Naive B cell (primary cell): ENCODE measurements at places on chromosomes 3 and 15. TPM values are rescaled to one million over a fixed set of nuclear protein-coding genes. Genes with fewer than 3 reads are reported as not detected.

SUSD5 gene
- polyA plus RNA-seq, result 0.18 TPM

CLDN16 gene
- polyA plus RNA-seq, result not detected

GOLGA6L7 gene
- not detected for polyA plus RNA-seq

XYLB gene
- polyA plus RNA-seq, result not detected

PYGO1 gene
- polyA plus RNA-seq, result not detected

RLBP1 gene
- polyA plus RNA-seq, result not detected

HACD2 gene
- 39.3 TPM for polyA plus RNA-seq

LIPH gene
- not detected for polyA plus RNA-seq

SLC38A3 gene
- polyA plus RNA-seq, result not detected

STXBP5L gene
- not detected for polyA plus RNA-seq

ANKRD63 gene
- polyA plus RNA-seq, result 0.29 TPM

DNA sequence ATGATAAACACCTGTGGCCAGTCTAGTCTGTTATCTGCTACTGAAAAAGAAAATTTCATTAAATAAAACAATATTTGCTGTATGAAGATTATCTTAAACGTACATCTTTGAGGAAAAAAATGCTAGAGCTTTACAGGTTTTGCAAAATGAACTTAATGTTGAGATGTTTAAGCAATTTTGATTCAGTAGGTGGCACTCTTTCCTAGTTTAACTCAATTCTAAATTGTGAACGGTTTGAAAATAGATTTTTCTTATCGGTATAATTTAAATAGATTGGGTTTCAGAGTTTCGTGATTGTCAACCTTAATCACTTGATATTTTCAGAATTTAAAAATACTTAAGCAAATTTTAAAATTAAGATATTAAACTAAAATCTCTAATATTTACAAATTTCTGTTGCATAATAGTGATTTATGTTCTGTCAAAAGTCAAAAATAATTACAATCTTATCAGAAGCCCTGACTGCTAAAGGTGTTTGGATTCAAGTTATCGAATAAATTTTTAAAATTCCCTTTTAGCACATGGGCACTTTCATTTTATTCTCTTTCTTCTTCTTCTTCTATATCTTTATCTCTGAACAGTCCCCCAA lies 7.0 kb upstream of the RNF111 start:
- H3K4me3 ChIP-seq, result peak overlapping the region; percentile 58
- H3K27ac ChIP-seq, result peak overlapping the region; percentile 66
- peaks cover 44% of the 10 kb centered on the region for H3K4me1 ChIP-seq

DNA sequence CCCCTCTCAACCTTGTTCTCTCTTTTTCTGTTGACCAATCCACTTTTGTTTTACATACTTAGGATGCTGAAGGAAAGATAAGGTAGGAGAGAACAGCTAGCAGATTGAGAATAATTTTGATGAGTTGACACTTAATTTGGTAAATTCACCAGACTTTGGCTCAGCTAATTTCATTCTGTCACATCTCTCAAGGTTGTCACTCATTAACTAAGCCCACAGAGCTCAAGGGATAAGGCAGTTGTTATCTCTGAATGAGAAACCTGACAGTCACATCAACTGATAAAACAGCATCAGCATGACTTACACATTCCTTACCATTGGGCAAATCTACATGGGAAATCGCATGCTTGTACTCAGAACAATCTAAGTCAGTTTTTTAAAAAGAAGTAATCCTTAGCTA lies 591.4 kb downstream of the NLGN1 start:
- no peak overlapping the region for H3K4me3 ChIP-seq
- DNase-seq, result no peak
- H3K4me1 ChIP-seq, result no peaks in the 10 kb centered on the region
- no peaks in the 10 kb centered on the region for H3K36me3 ChIP-seq

DNA sequence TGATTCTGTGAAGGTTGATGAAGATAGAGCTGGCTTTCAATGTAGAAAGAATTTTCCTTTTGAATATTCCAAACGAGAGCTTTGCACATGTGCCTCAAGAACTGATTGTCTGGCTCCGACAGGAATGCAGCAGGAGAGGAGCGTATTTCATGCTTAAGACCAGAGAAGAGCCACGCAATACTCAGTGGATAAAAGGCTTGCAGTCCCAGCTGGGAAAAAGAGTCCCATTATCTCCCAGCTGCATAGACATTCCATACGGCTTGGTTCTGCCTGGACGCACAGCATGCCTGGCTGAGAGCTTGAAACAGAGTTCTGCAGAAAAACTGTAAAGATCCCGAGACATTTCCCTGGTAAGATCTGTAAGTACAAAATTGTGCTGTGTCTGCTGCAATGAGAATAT lies at the start of gene CNTN6:
Gene CNTN6, plus strand, starts transcription at position 254 of the 400 bp plus-strand sequence. CDS start 54,985 bp downstream, outside the sequence.
- no peak within 1 kb of the TSS for H3K4me3 ChIP-seq
- H3K27ac ChIP-seq, result no peak within 1 kb of the TSS
- H3K4me1 ChIP-seq, result no peaks in the 10 kb centered on the region
- H3K36me3 ChIP-seq, result no peaks in the 10 kb centered on the region

DNA sequence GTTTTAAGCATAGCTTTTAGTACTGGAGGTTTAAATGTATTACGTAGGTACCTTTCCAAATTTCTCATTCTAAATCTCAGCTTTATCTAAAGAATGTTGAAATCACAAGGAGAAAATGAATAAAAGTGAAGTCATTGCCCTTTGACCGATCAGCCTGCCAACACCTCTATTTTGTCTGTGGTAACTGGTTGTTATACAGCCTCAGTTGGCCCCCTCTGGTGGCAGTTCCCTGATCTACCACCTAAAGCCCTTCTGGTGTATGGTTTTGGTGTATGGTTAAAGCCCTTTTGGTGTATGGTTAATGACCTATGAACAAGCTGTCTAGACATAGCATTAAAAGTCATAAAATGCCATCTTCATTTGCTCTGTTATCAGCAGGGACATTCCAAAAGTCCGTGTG lies 378.2 kb upstream of the AZI2 start:
- H3K36me3 ChIP-seq, result no peaks in the 10 kb centered on the region
- H3K4me3 ChIP-seq, result no peak overlapping the region
- H3K4me1 ChIP-seq, result no peaks in the 10 kb centered on the region
- H3K27ac ChIP-seq, result no peak overlapping the region
- no peaks in the 10 kb centered on the region for H3K27me3 ChIP-seq

DNA sequence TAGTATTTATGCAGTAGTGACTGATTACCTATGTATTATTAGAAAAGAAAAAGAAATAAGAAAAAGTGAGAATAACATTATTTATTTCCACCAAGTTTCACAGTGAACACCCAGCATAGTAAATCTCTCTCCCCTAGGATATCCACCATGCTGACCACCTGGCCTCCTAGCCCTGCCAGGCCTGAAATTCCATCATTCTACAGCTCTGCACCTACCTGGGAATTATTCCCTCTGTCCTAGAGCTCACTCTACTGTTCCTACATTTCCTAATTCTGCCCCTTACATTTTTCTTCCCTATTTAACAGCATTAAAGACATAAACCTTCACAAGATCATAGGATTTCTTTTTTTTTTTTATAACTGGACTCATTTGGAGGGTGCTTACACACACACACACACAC lies 525.3 kb upstream of the PPP2R3A start:
- no peaks in the 10 kb centered on the region for H3K4me1 ChIP-seq
- DNase-seq, result no peak
- H3K36me3 ChIP-seq, result no peaks in the 10 kb centered on the region
- H3K27me3 ChIP-seq, result no peaks in the 10 kb centered on the region

DNA sequence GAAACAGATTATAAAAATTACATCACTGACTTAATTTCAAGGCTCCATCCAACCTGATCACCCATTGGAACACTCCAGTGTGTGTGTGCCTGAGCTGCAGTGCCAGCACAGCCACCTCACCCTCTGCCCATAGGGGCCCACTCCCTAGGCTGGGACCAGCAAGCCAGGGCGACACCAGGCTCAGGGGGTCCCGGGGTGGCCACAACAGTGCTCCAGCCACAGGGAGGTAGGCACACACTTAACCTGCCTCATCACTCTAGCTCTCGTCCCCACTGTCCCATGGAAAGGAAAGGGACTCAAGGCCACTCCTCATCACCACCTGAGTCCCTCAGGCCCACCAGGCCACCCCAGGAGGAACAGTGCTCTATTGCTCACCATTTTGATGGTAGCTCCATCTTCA lies 24.9 kb downstream of the ZXDC start:
- H3K4me1 ChIP-seq, result peaks cover 6% of the 10 kb centered on the region
- H3K27ac ChIP-seq, result no peak overlapping the region
- no peaks in the 10 kb centered on the region for H3K27me3 ChIP-seq
- no peak for DNase-seq

- no peak for DNase-seq
- H3K4me1 ChIP-seq, result no peaks in the 10 kb centered on the region
- no peaks in the 10 kb centered on the region for H3K36me3 ChIP-seq
These were observed 150.5 kb downstream of the MAGI1 start for GRCh38 chr3:65888196-65888595.

GRCh38 chr3:473033-473800 lies 276.7 kb downstream of the CHL1 start:
- H3K4me1 ChIP-seq, result no peaks in the 10 kb centered on the region
- H3K4me3 ChIP-seq, result no peak overlapping the region
- H3K36me3 ChIP-seq, result no peaks in the 10 kb centered on the region
- DNase-seq, result no peak
- H3K27me3 ChIP-seq, result peaks cover 9% of the 10 kb centered on the region
- no peak overlapping the region for H3K27ac ChIP-seq

DNA sequence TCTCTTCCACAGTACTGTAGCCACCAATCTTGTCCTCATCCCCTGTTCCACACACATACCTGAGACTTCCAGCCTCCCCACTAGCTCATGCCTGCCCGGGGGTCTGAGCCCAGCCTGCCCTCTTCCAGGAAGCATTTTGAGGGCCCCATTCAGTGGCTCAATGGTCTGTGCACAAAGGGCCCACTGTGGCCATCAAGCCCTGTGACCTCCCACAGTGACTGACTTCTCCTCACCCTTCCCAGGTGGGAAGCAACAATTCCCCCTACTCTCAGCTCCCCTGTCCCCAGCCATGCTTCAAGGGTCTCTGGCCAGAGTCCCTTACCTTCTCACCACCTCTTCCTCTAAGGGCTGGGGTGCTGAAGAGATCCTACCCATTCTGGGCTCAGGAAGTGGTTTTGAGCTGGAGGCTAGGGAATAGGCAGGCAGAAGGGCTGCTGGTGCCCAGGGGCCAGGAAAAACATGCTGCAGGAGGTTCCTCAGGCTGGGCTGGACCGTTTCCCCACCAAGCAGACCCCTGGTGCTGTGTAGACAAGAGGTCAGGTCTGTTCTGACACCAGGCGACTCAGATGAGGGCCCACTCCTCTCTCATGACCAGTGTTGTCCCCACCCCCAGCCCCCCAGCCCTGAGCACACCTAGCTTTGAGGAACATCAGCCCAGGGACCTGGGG lies 3.0 kb upstream of the KLF15 start:
- H3K36me3 ChIP-seq, result no peaks in the 10 kb centered on the region
- no peak overlapping the region for H3K4me3 ChIP-seq
- no peak overlapping the region for H3K27ac ChIP-seq
- DNase-seq, result no peak
- peaks cover 74% of the 10 kb centered on the region for H3K27me3 ChIP-seq

DNA sequence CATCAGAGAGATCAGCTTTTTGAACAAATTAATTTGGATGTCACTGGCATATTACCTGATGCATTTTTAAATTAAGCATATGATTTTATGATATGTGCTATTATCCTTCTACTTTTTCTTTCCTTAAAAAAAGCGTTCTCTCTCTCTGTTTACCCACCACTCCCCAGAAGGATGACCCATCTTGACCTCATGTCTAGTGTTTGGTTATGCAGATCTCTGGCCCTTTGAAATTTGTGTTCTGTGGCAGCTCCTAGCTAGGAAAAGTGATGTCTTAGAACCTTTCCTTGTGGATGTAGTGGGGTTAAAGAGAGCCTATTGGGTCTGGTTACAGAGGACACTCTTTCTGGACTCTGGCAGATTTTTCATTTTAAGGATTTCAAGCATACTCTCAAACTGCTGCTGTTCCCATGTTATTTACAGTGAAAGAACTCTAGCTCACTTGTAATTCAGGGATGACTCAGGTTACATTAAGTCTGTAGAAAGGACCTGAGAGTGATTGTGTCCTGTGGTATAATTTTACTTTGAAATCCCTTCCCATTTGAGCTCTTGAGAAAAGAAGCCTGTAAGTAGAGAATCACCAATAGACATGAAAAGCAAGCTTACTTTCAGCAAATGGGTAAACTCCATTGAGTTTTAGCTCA lies 23.8 kb downstream of the ARHGEF26 start:
- no peaks in the 10 kb centered on the region for H3K36me3 ChIP-seq
- no peak for DNase-seq
- no peak overlapping the region for H3K4me3 ChIP-seq
- peaks cover 5% of the 10 kb centered on the region for H3K27me3 ChIP-seq

DNA sequence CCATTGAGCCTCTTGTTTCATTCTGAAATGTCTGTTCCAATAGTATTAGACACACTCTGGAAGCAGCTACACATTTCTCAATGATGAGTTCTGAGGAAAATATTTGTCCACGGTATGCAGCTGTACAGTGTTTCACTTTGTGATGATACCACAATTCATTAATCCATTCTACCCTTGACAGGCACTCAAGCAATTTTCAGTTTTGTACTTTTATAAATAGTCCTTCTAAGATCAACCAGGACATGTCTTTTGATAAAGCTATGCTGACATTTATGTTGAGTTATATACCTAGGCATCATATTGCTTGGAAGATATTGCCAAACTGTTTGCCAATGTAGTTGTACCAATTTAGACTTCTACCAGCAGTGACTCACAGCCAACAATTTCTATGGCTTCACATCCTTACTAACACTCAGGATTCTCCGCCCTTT lies 165.1 kb upstream of the COL8A1 start:
- no peaks in the 10 kb centered on the region for H3K36me3 ChIP-seq
- no peaks in the 10 kb centered on the region for H3K27me3 ChIP-seq
- H3K27ac ChIP-seq, result no peak overlapping the region
- H3K4me3 ChIP-seq, result no peak overlapping the region

- peaks cover 35% of the 10 kb centered on the region for H3K36me3 ChIP-seq
- H3K27ac ChIP-seq, result peak overlapping the region; percentile 91
- H3K27me3 ChIP-seq, result no peaks in the 10 kb centered on the region
- H3K4me3 ChIP-seq, result peak overlapping the region; percentile 79
- peaks cover 25% of the 10 kb centered on the region for H3K4me1 ChIP-seq
These were observed 71.4 kb downstream of the FBXL22 start for GRCh38 chr15:63668601-63669000.

DNA sequence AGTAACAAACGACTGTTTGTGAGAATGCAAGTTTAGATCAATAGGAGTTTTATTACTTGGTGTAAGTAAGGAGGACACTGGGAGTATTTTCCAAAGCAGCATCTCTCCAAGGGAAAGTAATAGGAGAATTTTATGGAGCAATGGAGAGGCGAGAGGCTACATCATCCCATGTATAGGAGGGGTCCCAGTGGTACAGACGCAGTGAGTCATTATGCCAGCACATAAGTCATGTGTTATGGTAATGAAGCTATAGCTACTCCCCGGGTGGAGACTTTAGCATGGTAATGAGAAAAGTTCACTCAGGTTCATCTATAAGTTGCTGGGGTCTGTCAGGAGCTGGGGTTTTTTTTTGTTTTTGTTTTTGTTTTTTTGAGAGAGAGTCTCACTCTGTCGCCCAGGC lies 29.5 kb upstream of the ZNF445 start:
- H3K4me3 ChIP-seq, result no peak overlapping the region
- peaks cover 36% of the 10 kb centered on the region for H3K4me1 ChIP-seq
- peaks cover 18% of the 10 kb centered on the region for H3K36me3 ChIP-seq
- no peak for DNase-seq
- H3K27ac ChIP-seq, result no peak overlapping the region

DNA sequence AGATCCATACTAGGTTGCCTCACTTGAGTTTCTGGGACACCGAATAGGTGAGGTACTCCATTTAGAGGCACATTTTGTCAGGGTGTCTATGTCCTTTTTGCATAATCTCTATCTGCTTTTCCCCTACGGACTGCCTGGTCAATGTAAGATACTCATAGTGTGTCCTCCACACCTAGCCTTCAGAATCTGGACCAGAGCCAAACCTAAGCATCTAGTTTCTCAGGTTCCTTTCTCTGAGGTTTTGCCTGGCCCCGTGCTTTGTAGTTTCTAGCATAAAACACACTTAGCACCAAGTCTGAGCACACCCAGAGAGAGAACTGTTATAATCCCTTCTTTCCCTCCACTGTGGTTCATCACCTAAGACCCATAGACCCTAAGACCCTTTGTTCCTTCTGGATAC lies 105.9 kb upstream of the MLF1 start:
- DNase-seq, result no peak
- H3K36me3 ChIP-seq, result no peaks in the 10 kb centered on the region
- H3K27me3 ChIP-seq, result no peaks in the 10 kb centered on the region
